Bronchus fibroblast of lung (primary cell): ENCODE measurements at places on chromosomes 13 and 19. TPM values are rescaled to one million over a fixed set of nuclear protein-coding genes. Genes with fewer than 3 reads are reported as not detected.

Gene URAD
- not detected in 2 replicates for total RNA-seq

Gene ADGRE2
- 1.3 and 1.7 TPM in 2 replicates for total RNA-seq

Gene KCNRG
- total RNA-seq = 1.2 and 1.3 TPM in 2 replicates

Gene PSG11
- not detected in 2 replicates for total RNA-seq

Gene CACNA1A
- 0.15 and 0.17 TPM in 2 replicates for total RNA-seq

Gene MED26
- total RNA-seq = 5.4 and 7.1 TPM in 2 replicates

Gene FPR2
- not detected in 2 replicates for total RNA-seq

Gene HRC
- not detected in 2 replicates for total RNA-seq

Gene PROZ
- not detected in 2 replicates for total RNA-seq

Gene SKA3
- total RNA-seq = 19.3 and 22.7 TPM in 2 replicates

Gene SLC10A2
- total RNA-seq = not detected in 2 replicates
